Central memory CD4-positive, alpha-beta T cell (primary cell): ENCODE measurements at places on chromosomes 1 and 21.

DNA sequence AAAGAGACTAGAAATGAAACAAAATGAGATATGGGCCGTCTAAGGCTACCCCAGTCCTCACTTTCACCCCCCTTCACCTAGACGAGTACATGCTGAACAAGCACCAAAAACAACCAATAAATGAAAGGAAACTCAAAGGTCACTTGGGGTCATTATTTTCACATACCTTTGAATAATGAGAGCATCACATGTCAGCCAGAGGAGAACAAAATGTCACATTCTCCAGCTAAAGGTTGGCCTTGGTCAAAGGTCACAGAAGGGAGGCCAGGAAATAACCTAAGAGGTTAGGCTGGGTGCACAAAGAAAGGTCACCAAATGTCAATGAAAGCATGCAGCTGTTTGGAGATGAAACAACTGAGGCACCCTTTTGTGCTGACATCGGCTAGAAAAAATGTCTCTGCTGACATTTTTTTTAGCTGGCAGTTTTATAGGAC, 288.7 kb upstream of the USP25 start:
- no peak for DNase-seq

DNA sequence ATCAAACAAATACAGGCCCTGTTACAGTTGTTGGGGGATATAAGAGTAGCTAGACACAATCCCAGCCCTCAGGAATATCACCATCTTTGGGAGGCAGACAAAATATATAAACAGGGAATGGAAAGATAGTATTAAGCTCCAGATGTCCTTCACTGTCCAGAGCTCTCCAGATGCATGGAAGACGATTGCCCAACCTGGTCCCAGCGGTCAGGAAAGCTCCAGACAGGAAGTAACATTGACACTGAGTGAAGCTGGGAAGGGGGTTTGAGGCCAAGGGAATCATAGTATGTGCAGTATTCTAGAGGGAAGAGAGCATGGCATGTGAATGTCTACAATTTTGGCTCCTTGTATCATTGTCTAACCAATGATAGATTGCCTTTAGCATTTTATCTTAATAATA, 173.9 kb upstream of the HOOK1 start:
- no peak for DNase-seq

- DNase-seq = no peak
Observed at GRCh38 chr1:220785166-220786056, 1.3 kb upstream of the MTARC1 start.

GRCh38 chr1:105686026-105686425, 1370.4 kb upstream of the PRMT6 start:
- DNase-seq = no peak

- DNase-seq = no peak
Observed at GRCh38 chr1:193890935-193891334, 704.5 kb upstream of the B3GALT2 start.

DNA sequence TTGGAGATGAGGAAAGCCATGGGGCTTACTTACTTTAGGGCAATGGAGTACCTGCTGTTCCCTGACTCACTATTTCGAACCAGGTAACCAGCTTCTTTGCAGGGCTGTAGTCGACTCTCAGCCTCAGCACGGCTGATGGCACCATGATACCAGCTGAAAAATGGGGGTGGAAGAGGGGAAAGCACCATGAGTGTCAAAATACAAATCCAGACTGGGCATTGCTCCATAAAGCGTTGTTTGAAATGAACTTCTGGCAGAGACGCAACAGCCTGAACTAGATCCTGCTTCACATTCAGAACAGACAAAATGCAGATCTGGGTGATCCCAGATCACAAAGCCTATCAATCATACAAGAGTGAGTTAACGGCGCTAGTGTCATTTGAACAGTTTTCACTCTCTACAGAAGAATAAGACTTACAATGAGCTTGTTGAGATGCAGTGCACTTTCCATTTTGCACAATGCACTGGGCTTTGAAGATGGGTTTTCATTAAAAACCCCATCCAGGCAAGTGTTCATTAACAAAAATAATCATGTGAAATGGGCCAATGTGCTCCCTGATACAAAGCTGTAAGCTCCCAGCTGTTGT, 16.0 kb upstream of the TDRD10 start:
- no peak for DNase-seq

DNA sequence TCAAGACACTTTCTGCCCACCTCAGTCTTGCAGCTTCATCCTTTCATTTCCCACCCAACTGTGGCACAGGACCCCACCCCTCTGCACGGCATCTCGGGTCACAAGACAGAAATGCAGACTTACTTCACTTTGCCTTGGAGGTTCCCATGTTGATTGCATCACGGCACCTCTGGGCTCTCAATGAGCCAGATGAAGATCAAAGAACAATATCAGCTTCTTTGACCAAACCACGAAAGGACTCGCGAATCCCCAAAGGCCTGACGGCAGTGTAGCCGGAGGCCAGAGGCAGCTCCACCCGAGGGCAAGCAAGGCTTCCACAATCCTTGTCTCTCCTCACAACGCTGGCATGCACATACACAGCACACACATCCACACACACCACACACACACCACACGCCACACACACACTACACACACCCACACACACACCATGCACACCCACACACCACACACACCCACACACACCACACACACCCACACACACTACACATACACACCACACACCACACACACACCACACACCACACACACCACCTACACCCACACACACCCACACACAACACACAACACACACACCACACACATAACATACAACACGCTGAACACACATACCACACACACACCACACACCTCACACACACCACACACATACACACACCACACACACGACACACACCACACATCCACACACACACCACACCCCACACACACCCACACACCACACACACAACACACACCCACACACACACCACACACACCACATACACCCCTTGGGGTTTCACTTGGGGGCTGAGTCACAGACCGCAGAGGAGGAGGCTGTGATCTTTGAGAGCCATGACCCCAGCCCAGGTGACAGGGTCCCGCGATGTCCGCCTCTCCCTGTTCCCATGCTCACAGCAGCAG, 35.8 kb downstream of the UBASH3A start:
- DNase-seq = no peak

DNA sequence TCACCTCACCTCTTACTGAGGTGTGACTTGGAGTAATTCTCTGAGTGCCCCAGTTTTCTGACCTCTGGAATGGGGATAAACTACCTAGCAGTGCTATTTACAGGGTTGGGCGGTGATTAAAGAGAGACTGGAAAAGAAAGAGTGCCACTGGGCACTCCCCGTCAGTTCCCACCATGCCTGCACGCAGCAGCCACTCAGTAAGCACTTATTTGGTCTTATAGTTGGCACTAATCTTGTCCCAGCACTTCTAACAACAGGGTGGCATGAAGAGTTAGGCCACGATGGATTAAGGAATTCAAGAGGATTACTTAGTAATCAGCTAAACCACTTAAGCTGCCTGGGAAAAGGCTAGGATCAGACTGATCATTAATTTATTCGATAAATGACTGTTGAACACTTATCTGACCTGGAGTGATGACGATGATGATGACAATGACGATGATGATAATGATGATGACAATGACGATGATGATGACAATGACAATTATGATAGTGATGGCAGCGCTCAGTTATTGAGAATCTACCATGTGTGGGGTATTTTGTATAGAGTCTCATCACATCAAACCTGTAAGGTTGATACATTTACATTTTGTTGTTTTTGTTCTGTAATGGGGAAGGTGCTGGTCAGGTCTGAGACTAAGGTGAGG, 5.4 kb downstream of the CITED4 start:
- no peak for DNase-seq

DNA sequence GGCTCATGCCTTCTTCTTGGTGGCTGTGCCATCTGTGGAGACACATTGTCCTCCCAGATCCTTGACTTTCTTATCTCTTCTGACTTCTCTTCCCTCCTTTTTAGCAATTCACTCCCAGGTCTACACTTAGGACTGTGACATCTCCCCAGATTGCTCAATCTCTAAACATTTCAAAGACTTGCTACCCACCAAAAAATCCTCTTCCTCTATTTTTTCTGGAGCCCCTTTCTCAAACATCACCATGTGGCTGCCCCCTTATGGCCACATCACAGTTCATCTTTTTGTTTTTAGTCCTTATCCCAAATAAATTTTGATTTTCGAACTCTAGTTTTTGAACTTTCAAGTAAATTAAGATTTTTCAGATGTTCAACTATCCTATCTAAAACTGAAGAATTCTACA, 148.6 kb upstream of the HOOK1 start:
- DNase-seq = no peak

DNA sequence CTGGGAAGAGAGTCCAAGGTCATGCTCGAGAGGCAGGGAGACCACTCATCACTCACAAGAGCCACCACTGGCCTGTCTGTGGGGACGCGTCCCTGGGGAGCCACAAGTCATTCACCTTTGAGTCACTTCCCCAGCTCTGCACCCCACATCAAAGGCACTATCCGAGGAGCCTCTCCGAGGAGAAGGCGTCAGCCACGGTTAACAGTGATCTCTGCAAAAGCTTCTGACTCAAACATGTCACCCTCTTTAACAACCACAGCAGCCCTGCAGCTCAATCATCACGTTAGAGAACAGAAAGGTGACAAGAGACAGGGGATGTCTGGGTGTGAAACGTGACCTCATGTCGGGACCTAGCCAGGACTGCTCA, 9.0 kb downstream of the LRRC47 start:
- peak; percentile 47 for DNase-seq

GRCh38 chr1:220908757-220909156, 29.5 kb downstream of the HLX start:
- no peak for DNase-seq

- peak; percentile 51 for DNase-seq
Observed at GRCh38 chr1:42146626-42147320, 6.4 kb upstream of the GUCA2B start.

DNA sequence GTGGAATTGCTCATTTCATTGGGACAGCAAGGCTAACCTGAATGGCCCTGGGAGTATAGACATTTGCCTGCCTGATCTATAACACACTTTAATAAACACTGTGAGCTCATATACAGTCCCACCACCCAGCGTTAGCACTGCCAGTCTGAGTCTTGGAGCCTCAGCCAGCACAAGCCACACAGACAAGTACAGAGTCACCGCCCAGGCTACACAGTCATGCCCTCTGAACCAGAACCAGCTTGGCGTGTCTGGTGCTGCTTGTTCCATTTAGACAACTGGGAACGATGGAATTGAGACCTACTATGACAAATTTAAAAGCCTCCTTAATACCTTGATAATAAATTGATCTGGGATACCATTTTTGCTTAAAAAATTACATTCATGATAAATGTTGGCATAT, 31.6 kb downstream of the NID1 start:
- DNase-seq = no peak

DNA sequence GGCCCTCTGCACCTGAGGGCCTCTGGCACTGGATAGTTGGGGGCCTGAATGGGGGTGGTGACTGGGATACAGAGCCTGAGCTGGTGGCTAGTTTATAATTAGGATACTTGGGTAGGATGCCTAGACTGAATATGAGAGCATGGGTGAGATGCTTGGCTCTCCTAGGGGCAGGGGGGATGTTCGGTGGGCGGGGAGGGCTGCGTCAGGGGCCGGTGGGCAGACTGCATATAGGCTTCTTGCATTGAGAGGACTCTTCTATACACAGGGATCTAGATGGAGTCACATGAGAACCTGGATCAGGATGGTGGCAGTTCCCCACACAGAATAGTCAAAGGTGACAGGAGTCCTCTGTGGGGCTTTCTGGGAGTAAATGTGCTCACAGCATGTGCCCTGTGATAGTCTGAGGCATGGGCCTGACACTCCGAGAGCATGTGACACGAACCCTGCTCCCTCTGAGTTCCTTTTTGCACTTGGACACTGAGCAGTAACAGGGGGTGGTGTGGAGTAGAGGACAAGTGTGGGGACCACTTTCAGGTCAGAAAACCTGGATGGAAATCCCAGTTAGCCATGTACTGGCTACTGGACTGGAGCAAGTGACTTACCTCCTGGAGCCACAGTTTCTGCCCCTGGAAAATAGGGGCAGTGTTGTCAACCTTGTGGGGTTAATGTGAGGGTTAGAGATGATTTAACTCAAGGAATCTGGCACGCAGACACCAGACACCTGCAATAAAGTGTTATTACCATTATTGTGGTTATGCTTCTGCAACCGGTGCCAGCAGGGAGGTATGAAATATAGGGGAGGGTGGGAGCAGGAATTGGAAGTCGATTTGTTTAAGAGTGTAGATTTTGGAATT, 2.2 kb downstream of the MAP7D1 start:
- no peak for DNase-seq

- no peak for DNase-seq
Observed at GRCh38 chr1:180854456-180854855, 58.2 kb upstream of the KIAA1614 start.

DNA sequence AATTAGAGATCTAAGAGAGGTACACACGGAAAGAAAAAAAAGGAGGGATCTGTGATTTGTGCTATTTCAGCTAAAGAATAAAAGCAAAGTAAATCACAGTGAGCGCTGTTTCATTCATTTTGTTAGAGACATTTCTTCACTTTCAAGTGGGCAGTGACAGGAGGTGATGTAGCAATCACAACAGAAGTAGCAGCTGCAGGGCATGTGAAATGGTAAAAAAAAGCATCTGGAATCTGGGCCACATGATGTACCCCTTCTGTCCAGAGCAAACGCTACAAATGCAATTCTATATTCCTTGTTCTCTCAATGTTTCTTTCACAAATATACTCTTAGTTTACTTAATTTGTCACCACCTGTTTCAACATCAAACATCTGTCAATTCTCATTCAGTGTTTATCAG, 786.5 kb downstream of the LRRIQ3 start:
- no peak for DNase-seq

GRCh38 chr1:118744420-118744819, 243.7 kb downstream of the TBX15 start:
- DNase-seq = no peak

DNA sequence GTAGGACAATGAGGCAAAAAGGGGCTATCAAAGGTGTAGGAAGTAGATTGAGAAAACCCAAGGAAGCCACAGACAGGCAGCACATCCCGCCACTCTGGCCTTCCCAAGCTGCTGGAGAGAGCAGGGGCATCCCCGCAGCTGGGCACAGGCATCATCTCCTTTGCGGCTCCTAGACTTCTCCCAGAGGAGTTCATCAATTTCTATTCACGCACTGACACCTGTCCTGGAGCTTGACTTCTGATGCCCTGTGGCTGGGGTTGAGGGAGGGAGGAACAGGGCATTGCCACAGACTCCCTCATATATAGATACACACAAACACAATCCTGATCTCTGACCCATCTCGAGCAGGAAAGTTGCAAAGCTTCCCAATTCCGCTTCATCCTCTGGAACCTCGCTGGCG, 1.9 kb upstream of the TFAP2E start:
- no peak for DNase-seq

- no peak for DNase-seq
Observed at GRCh38 chr1:242454262-242455051, 70.0 kb downstream of the PLD5 start.

- no peak for DNase-seq
Observed at GRCh38 chr1:230392536-230392909, 33.6 kb downstream of the PGBD5 start.

- DNase-seq = no peak
Observed at GRCh38 chr1:95221306-95221705, 12.7 kb upstream of the RWDD3 start.

DNA sequence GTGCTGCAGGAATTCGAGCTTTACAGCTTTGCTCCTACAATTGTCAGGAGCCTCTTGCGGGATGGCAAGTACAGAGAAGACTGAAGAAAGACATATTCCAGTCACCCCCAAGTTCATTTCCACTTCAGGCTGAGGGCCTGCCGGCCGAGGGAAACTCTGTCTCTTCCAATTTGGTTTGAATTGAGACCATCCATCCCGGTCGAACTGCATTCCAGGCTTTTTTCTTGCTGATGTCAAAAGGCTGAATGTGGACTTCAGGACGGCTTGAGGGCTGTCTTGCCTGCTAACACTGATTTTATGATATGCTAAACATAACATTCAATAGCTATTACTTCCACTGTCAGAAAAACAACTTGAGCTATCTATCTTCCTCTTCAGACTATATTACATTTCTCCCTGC, 79.8 kb upstream of the PLXNA2 start:
- no peak for DNase-seq
